ENCODE measurements at places on chromosomes 7 and 10.

- no peak for DNase-seq
These were observed 5.7 kb upstream of the R3HCC1L start for GRCh38 chr10:98128802-98129201.

- DNase-seq, result no peak
These were observed 6.6 kb downstream of the NIPSNAP2 start for GRCh38 chr7:55970978-55971377.

DNA sequence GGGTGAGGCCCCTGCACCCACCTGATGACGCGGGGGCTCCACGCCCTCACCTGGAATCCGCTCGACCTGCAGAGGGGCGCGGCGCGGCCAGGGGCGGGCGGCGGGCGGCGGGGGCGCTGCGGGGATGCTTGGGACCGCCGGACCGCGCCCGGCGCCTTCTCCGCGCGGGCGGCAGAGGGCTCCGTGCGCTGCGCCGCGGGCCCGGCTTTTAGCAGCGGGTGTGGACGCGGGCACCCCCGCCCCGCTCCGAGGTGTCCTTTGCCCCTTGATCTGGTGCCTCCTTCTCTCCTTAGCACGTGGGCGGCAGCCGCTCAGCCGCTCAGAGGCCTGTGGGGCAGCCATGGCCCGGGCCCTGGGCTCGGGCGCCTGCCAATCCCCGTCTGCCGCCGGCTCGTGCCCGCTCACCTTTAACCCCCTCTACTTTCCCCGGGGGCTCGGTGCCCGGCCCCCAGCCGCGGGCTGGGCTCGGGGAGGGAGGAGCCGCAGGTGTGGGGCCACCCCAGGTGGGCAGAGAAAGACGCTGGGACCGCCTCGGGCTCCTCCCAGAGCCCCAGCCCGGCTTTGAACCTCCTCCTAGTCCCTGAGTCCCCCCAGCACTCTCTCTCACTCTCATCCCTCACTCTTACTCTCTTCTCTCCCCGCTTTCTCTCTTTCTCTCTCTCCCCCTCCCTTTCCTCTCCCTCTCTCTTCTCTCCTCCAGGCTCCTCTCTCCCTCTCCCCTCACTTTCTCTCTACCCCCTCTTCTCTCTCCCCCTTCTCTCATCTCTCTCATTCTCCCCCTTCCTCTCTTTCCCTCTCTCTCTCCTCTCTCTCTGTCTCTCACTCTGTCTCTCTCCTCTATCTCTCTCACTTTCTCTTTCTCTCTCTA, 19.7 kb upstream of the VPS37D start:
- DNase-seq, result no peak

- no peak for DNase-seq
These were observed 233.0 kb downstream of the EMX2 start for GRCh38 chr10:117775526-117775925.

DNA sequence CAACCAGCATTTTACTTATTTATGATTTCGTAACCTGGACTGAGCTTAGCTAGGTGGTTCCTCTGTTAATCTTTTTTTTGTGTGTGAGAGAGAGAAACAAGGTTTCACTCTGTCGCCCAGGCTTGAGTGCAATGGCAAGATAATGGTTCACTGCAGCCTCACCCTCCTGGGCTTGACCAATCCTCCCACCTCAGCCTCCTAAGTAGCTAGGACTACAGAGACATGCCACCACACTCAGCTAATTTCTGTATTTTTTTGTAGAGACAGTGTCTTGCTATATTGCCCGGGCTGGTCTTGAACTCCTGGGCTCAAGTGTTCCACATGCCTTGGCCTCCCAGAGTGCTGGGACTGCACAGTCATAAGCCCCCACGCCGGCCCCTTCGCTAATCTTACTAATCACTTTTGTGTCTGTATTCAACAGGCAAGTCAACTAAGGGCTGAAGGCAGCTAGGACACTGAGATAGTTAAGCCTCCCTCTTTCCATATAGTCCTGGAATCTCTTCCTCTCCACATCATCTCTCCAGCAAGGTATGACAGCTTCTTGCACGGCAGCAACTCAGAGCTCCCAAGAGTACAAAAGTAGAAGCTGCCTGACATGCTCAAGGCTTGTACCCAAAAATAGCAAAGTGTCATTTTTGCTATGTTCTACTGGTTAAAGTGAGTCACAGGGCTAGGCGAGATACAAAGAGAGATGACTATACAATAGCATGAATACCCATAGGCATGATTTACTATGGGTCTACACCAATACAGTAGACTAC, 11.3 kb downstream of the KMT2C start:
- no peak for DNase-seq

- no peak for DNase-seq
These were observed 289.4 kb upstream of the LRRN3 start for GRCh38 chr7:110801502-110801901.

DNA sequence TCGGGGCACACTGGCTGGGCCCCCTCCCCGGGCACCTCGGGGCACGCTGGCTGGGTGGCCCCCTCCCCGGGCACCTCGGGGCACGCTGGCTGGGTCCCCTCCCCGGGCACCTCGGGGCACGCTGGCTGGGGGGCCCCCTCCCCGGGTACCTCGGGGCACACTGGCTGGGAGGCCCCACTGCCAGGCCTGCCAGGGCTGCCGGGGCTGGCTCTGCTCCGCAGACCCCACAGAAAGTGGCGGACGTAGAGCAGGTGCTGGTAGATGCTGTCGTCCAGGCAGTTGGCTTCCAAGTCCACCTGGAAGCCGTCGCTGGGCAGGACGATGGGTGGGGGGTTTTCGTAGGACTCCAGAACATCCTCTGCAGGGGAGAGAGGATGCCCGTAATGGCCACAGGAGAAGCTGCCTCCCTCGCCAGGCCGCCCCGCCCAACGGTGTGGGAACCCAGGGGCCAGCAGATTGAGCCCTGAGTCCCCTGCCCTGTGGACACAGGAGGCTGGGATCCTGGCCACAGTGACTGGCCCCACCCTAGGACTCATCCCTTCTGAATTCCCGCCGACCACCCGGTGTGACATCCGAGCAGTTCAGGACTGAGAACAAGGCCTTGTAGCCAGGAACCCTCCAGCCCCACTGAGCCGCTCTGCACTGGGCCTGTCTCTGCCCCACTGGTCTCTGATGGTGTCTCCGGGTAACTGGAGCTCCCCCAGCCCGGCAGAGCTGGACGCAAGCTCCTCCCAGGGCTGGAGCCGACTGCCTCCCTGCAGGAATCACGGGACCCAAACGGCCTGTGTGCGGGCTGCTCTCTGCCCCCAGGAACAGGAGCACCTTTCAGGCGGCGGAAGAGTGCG, 28.2 kb downstream of the AP5Z1 start:
- DNase-seq, result no peak

DNA sequence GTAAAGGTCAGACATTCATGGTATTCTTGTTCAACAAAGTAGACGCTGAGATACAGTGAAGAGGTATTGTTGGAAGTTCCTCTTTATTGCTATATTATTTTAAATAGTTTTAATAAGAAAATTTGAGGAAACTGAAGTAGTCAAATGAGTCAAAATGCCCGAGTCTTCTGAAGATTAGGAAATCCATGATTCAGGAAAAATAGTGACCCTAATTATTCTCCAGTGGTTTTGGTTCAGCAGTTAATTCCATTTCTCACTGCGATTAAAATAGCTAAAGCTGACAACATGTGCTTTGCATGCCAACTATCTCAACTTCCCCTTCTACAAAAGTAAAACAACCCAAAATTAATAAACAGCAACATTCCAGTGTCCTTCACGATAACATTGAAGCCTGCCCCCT, 32.7 kb upstream of the PFKP start:
- no peak for DNase-seq

GRCh38 chr7:66542049-66542448, 86.6 kb upstream of the KCTD7 start:
- DNase-seq, result no peak

GRCh38 chr10:63236113-63236935, 103.2 kb downstream of the NRBF2 start:
- peak; percentile 33 for DNase-seq

DNA sequence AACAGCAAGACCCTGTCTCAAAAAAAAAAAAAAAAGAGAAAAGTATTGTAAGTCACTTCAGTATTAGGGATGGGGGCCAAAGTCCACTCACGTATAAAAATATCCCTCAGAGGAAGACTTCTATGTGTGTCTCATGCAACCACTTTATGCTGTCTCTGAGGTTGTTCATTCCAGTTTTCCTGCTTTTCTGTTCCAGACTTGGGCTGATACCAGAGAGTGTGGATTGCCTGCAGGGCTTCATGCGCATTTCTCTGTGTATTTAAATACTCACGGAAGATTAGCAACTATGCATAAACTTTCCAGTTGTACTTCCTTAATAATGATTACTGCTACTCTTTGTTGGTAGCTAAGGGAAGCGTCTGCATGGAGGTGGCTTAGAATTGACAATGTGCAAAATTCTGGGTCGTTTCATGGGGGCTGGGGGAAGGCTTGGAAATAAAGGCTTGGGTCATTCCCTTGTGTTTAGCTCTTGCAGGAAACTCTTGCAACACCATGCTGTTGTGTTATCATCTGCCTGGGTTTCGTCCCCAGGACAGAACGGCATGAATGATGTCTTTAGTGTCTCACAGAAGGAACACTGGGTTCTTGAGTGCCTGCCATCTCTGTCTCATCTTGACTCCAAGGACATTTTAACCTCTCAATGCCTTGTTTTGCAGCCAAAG, 54.1 kb downstream of the KIAA1217 start:
- DNase-seq, result no peak

- DNase-seq, result no peak
These were observed 289.9 kb upstream of the LRGUK start for GRCh38 chr7:133837224-133837623.

GRCh38 chr7:140631021-140631420, 9.6 kb downstream of the DENND2A start:
- no peak for DNase-seq

DNA sequence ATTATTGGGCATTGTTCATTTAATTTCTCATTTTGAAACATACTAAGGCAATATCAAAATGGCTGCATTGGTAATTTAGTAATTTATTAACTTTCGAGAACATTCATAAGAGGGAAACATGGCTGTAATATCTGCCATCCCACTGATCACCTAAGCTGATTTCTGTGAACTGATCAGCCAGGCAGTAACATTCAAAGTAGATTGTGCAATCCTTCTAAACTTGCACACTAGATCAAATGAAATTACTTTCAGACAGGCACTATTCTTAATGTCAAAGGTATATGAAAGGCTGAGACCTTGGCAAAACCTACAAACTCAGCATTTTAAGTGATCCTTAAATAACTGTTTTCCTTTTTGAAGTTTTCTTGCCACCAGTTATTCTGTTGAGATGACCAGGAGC, 290.7 kb downstream of the CACNA2D1 start:
- no peak for DNase-seq

DNA sequence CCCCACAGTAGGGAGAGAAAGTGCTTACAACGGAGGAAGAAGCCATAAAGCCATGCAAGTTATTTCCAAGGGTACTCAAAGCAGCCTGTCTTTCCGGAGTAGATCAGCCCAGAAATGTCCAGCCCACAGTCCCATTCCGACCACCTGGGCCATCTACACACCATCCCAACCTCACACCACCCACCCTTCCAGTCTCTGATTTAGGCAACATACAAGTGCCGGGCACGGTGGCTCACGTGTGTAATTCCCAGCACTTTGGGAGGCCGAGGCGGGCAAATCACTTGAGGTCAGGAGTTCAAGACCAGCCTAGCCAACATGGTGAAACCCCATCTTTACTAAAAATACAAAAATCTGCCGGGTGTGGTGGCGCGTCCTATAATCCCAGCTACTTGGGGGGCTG, 35.1 kb downstream of the LRRC20 start:
- no peak for DNase-seq

DNA sequence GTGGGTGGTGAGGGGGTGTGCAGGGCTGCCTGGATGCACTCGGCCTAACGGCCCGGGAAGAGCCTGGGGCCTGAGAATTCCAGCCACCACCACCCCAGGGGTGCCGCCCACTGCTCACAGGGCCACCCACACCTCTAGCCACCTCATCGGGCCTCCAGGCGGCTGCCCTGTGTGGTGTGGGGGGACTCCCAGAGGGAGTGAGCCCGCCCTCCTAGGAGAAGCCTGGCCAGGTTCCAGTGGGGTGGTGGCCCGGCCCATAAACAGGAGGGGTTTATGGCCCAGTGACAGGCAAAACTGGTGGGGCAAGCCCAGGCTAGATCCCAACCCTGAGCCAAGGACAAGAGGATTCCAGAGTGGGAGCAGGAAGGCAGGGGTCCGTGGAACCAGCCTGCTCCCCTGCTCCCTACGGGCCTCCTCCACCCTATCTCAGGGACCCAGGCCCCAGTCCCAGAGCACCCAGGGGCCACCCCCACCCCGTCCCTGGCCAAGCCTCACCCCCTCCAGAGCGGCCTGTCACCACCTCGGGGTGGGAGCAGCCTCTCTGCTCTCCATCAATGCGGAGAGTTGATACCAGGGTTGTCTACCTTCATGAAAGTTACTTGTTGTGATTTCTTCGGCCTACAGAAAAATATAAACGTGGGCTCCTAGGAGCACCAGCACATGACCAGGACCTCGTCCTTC, 20.2 kb upstream of the PDGFA start:
- DNase-seq, result no peak

DNA sequence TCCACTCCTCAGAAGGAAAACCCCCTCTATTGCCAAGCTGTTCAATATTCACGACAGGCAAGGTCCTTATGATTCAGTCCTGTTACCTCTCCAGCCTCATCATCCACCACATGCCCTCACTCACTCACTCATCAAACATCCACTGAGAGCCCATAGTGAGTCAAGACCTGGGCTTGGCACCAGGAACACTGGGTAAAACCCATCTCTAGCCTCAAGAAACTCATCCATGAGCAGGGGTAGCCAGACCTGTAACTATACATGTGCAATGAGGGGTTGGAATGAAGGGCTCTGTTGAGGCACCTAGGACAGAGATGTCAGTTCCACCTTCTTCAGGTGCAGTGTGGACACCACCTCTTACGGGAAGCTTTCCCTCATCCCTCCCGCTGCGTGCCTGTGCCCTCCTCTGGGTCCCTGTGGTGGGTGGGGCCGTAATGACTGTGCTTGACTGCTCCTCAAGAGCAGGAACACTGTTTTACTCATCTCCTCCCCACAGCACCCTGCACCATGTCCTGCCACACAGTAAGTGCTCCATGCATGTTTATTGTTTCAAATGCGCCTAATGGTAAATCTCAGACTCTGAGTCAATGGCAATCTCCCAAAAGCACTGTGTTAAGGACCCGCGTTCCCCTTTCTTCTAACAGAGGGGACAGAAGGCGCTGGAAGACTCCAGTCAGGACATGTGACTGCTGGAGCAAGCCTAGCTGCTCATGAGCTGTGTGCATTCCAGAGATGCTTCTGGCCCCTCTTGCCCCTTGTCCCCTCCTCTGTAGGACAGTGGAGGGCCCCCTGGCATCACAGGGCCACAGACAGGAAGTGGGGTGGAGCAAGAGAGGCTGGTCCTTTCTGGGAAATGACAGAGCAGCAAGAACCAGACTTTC, 95.4 kb downstream of the HIPK2 start:
- DNase-seq, result no peak

DNA sequence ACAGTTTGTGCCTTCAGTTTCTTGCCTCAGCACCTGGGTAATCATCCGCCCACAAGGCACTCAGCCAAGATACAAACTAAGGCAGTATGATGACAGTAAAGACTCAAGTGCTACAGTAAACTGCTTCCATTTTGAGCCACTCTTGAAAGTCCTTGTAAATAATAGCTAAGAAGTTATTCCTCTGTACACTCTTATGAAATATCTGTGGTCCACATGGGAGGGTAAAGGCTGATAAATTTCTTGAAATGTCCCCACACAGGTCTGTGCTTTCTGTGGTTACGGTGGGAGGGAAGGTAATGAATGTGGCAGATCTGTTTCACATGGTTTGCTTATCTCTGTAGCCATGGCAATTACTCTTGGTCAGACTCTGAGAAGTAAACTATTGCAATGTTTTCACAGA, 551.0 kb upstream of the ZWINT start:
- no peak for DNase-seq

GRCh38 chr10:76133597-76134255, 702.3 kb downstream of the LRMDA start:
- DNase-seq, result no peak
